ENCODE measurements at places on chromosomes 7 and 10.

DNA sequence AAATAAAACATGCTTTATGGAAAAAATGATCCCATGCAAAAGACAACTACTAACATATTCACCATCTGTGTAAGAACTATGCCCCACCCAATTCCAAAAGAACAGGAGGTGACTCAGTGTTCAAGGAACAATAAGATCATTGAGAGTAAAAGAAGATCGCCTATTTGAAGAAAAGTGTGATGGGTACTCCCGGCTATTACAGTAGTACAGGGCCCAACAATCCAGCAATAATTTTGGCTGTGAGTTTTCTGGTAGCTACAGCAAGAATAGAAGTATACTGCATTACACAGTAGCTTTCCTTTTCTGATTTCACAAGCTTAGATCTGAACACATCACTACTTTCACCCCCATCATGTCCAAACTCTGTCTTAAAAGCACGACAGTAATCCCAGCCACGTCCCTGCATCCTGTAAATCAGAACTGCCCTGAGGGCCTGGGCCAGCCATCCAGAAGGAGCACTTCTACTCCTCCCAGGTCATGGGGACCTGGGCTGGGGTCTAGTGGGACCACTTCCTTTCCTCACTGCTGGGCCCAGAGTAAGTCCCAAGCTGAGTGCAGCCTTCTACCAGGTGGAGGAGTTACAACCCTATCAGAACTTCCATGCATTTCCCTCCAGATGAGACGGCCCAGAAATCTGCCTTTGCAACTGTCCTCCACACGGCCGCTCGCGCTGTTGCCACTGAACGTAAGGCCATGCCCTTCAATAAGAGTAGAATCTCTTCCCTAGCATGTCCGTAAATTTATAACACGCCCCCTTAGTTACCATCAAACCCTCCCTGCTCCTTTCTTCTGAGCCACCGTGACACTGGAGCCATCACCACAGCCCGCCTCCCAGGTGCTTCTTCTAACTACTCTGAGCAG lies 7.9 kb downstream of the ESYT2 start:
- no peak for DNase-seq

GRCh38 chr10:105068497-105068896 lies 427.4 kb downstream of the SORCS3 start:
- DNase-seq: no peak

- DNase-seq: no peak
These were observed at the start of gene HK1 for GRCh38 chr10:69278446-69278963. Gene HK1 (plus strand): TSS chr10:69278496.

GRCh38 chr7:33750177-33750576 lies 155.2 kb upstream of the BMPER start:
- no peak for DNase-seq

DNA sequence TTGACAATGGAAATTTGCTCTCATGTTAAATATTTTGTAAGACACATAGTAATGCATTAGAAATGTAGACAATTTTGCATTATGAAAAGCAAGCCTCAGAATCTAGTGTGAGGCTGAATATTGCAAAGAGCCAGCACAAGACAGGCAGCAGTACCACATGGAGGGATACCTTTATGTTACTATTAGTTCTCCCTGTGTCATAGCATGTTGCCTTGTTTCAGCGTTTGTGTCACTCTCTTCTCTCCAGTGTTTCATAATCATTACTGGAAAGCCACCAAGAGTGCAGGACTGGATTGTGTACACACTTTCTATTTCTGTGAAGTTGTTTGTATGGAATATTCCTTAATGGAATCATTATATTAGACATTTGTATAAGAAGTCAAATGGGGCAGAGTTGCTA lies 8.5 kb downstream of the AHR start:
- DNase-seq: no peak
